ENCODE measurements at places on chromosomes 6 and 20.

GRCh38 chr20:13251904-13252297 lies 30.8 kb downstream of the ISM1 start:
- DNase-seq: no peak

- no peak for DNase-seq
Observed at GRCh38 chr20:46820682-46821081, 74.0 kb upstream of the EYA2 start.

- no peak for DNase-seq
Observed at GRCh38 chr6:109782491-109782999, 91.4 kb downstream of the FIG4 start.

DNA sequence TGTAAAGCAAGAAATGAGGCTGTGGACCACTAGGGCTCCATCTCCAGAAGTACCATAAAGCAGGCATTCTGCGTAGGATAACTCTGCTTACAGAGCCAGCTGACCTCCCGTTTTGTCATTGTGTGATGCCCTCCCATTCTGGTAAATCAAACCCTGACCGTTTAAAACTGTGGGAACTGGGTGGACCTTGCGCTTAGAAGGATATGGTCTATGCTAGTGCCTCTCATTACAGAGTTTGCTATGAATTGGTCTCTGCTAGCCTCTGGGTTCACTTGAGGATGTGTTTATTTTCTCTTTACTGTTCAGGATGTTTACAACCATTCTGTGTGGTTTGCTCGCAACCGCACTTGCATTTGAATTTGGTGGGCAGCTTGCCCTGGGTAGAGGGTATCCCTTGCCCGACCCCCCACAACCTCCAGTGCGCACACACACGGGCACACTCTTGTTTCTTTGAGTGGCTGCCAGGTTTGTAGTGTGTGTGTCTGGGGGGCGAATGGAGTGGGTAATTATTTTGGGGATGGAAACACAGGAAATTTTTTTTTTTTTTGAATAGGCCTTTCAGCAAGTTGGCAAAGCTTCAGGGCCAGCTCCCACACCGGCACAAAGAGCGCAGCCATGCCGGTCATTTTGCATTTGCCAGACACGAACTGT lies 198.3 kb downstream of the JARID2 start:
- DNase-seq: no peak
